Smooth muscle cell of the pulmonary artery (primary cell): ENCODE measurements at places on chromosomes 4 and X. TPM values are rescaled to one million over a fixed set of nuclear protein-coding genes. Genes with fewer than 3 reads are reported as not detected.

The CSAG1 gene
- not detected in 2 replicates for total RNA-seq

The VEGFC gene
- total RNA-seq: 60.5 and 84.3 TPM in 2 replicates

The APLN gene
- 10.8 and 15.6 TPM in 2 replicates for total RNA-seq

The GUF1 gene
- 15.1 and 15.4 TPM in 2 replicates for total RNA-seq

The PRDM5 gene
- total RNA-seq: 8.2 and 10.1 TPM in 2 replicates

The CXCL5 gene
- 0.59 and 1.7 TPM in 2 replicates for total RNA-seq

The CLDN2 gene
- not detected in 2 replicates for total RNA-seq

The S100G gene
- total RNA-seq: not detected in 2 replicates

The LEF1 gene
- total RNA-seq: 0.20 TPM in 1 of 2 replicates, not detected in the other

The DAPP1 gene
- not detected in 2 replicates for total RNA-seq

The XAGE2 gene
- not detected in 2 replicates for total RNA-seq

The MAGIX gene
- 2.2 and 4.2 TPM in 2 replicates for total RNA-seq

The TLR10 gene
- not detected in 2 replicates for total RNA-seq

The SMARCAD1 gene
- total RNA-seq: 32.1 and 32.2 TPM in 2 replicates

The TSPAN5 gene
- total RNA-seq: 36.9 and 53.8 TPM in 2 replicates

The FGFR3 gene
- total RNA-seq: 0.20 and 0.59 TPM in 2 replicates

The GPRIN3 gene
- total RNA-seq: 0.03 and 0.65 TPM in 2 replicates

The SSX1 gene
- not detected in 2 replicates for total RNA-seq

The VSIG4 gene
- total RNA-seq: not detected in 2 replicates

The HMX1 gene
- total RNA-seq: not detected in 2 replicates

The MAGEA12 gene
- total RNA-seq: not detected in 2 replicates

The BEND2 gene
- total RNA-seq: not detected in 2 replicates

The IRS4 gene
- not detected in 2 replicates for total RNA-seq
